BJ (cell line): ENCODE measurements at places on chromosomes 5 and 9. TPM values are rescaled to one million over a fixed set of nuclear protein-coding genes. Genes with fewer than 3 reads are reported as not detected.

The CYSRT1 gene
- polyA plus RNA-seq, result 0.58 and 0.74 TPM in 2 replicates

DNA sequence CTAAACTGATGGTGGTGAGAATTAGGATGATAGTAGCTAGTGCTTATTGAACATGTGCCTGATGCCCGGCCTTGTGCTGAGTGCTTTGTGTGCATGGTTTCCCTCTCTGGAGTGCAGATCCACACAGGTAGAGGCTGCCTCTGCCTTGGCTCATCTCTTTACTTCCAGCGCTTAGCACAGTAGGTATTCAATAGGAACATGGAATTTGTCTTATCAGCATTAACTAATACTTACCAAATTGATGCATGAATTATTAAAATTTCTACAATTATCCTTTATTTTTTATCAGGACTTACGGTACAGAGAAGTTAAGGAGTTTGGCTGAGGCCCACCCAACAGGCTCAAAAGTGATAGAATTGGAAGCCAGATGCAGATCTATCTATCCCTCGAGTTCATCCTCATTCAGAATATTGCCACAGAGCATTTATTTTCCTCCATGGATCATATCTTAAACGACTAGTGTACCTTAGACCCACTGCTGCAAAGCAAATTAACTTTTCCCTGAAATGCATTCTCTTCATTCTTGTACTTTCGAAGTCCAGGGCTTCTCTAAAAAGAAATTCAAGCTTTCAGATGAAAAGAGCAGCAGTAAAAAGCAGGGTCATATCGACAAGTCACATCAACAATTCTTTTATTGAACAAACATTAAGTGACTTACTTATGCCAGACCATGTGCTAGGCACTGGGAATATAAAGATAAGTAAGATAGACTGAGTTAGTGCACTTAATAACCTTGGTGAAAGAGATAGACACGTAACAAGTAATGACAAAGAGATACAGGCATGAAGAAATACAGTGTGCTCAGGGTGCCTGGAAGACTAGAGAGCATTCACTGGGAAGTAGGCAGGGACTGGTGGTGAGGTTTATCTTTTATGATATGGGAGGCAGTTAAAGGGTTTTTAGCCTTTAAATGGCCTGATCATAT is 290.0 kb downstream of the ARRDC3 start:
- DNase-seq, result no peak

The AK8 gene
- polyA plus RNA-seq, result 0.29 and 0.53 TPM in 2 replicates

GRCh38 chr9:114899461-114899860 is 30.9 kb downstream of the TNFSF8 start:
- DNase-seq, result no peak

DNA sequence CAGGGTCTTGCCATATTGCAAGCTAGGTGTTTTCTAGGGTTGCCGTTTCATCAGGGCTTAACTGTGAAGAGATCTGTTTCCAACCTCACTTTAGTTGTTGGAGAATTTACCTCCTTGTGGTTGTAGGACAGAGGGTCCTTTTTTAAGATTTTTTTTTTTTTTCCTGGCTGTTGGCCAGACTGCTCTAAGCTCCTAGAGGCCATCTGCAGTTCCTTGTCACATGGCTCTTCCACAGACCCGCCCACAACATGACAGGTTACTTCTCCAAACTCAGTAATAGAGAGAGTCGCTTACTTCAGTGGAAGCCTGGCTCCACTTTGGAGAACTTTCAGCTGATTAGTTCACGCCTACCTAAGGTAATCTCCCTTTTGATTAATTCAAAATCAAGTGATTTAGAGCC is 543.7 kb downstream of the DMRTA1 start:
- DNase-seq, result no peak

The HCN1 gene
- 0.04 TPM in 1 of 2 replicates, not detected in the other for polyA plus RNA-seq

- no peak for DNase-seq
Measured at GRCh38 chr5:83556190-83556589, 84.6 kb downstream of the VCAN start.

The CDH6 gene
- polyA plus RNA-seq, result 2.9 and 3.8 TPM in 2 replicates

DNA sequence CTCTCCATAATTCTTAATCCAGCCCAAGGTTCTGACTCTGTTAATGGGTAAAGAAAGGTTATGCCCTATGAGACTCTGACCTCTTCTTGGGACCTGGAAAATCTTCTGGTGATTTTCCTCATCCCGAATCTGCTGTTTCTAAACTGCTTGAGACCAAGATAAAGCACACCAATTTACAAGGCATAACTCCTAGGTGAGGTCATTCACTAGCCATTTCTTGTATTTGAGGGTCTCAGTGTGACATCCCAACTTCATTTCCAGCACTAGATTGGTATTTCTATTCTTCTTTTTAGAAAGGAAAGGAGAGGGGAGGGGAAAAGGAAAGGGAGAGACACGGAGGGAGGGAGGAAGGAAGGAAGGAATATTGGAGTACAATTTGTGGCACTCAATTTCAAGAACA is 51.6 kb downstream of the SLC1A1 start:
- no peak for DNase-seq

DNA sequence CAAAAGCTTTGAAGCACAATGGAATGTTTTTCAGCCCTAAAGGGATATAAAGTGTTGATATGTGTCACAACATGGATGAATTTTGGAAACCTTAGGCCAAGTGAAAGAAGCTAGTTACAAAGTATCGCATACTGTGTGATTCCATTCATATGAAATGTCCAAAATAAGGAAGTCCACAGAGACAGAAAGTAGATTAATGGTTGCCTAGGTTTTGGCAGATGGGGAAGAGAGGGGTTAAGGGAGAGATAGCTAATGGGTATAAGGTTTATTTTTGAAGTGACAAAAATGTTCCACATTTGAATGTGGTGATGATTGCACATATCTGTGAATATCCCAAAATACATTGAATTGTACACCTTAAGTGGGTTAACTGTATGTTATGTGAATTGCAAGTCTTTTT is 57.5 kb upstream of the MCCC2 start:
- DNase-seq, result no peak

DNA sequence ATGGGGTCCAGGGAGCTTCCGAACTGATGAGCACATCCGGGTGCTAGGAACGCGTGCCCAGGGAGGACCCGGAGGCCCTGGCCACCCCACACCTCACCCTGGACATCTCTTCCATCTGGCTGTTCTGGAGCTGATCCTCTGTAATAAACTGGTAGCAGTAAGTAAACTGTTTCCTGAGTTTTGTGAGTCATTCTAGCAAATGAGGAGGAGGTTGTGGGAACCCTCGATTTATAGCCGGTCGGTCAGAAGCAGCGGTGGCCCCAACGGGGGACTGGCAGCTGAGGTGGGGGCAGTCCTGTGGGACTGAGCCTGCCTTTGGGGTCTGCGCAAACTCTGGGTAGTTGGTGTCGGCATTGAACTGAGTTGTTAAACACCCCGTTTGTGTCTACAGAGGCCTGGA is 15.4 kb upstream of the UBAC1 start:
- DNase-seq, result no peak

DNA sequence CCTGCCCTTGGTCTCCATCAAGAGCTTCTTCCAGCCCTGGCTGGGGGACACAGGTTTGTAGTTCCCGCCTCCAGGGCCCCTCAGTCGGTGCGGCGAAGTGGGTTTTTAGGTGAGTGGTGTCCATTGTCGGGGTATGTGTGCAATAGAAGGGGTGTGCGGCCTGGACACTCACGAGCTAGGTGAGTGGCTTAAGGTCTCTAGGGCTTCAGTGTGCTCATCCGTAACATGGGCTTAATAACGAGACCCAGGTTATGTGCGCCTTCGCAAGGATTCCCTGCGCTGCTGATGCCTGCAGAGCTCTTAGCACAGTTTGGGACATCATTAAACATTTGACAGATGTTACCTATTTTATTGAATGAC is 656 bp downstream of the CEP78 start:
- no peak for DNase-seq

DNA sequence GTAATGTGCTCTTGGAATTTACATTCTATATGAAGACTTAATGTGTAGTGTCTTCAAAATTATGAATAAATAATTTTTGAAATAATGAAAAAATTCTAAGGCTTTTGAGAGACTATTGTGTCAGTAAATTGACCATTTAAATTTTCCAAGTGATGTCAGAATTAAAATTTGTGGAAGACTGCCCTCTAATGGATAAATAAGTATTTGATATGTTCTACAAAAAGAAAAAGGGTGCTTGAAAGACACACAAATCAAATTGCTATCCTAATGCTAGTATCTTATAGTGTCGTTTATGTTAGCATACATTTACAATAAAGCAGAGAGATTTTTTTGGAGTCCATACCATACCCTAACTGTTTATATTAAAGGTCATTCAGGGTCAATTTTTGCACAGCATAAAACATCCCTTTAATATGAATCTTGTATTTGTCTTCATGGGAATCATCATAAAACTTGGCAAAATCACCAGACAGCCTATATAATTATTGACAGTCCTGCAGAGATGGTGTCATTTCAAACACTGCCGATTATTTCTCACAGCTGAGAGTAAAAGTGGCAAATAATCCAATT is 120.8 kb upstream of the SLC27A6 start:
- no peak for DNase-seq

- no peak for DNase-seq
Measured at GRCh38 chr9:127384016-127384730, 12.8 kb upstream of the SLC2A8 start.
